Cardiac muscle cell (in vitro differentiated cells and primary cell): ENCODE measurements at places on chromosomes 2 and 18. TPM values are rescaled to one million over a fixed set of nuclear protein-coding genes. Genes with fewer than 3 reads are reported as not detected.
A peak's percentile ranks its signal among the peaks of the same experiment; 100 is the strongest.

DNA sequence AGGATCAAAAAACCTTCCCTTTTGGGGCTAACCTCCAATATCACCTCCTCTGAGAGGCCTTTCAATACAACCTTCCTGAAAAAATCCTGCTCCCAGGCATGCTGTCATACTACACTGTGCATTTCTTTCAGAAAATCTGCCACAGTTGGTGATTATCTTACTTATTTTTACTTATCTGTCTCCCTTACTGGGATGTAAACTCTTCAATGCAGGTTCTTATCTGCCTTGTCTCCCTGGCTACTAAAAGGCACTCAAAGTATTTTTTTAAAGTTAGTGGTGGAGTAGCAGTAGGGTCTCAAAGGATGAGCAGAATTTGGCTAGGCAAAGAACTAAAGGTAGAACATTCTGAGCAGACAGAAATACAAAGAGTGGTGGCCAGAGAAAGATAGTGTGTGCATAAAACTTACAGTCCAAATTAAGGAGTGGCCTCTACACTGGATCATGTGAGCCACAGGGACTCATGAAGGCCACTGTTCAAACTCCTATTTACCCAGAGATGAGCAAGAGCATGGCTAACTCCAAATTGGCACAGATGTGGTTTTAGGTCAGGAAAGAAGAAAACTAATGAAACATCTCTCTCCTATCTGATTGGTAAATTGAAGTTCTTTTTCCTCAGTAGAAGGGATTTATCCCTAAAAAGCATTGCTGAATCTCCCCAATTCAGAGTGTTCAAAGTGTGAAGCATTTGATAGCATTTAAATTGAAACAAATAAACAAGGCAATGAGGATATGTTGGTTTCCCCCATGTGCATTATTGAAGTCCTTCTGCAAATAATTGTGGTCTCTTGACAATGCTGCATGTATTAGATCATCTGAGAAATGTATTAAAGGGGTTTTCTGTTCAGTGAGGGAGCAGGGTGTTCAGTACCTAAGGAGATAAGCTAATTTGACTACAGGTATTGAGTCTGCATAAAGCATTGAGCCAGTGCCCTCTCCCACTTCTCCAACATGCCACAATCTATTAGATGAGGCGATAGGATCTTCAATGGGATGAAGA, 285.5 kb downstream of the MREG start:
- peaks cover 5% of the 10 kb centered on the region for H3K4me1 ChIP-seq
- no peaks in the 10 kb centered on the region for H3K27me3 ChIP-seq
- DNase-seq, result peak; percentile 65
- peak overlapping the region; percentile 5 for H3K27ac ChIP-seq

DNA sequence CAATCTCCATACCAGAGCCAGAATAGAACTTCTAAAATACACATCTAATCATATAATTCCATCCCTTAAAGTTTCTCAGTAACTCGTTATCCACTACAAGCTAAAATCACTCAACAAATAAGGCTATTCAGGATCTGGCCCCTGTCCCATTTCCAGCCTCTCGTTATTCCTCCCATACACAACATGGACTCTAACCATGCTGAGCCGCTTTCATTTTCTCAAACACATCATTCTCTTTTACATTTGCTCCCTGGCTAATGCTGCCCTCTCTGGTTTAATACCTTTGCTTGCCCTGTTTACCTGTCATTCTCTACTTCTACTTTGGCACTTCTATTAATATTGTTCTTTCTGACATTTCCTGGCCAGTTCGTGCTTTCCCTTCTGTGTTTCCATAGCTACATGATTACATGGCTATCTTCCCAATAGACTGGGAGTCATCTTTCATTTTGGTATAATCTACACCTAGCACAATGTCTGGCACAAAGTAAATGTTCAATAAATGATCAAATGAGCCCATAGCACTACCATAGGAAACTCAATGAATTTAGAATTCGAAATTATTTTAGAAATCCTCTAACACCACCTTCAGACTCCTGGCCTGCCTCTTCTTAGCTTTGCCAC, 163.6 kb upstream of the VRK2 start:
- DNase-seq, result no peak
- no peak overlapping the region for H3K27ac ChIP-seq
- no peaks in the 10 kb centered on the region for H3K4me1 ChIP-seq
- H3K27me3 ChIP-seq, result no peaks in the 10 kb centered on the region
- no peak overlapping the region for H3K4me3 ChIP-seq

Gene CHRNG
- total RNA-seq, result 0.04 TPM in 1 of 2 replicates, not detected in the other

DNA sequence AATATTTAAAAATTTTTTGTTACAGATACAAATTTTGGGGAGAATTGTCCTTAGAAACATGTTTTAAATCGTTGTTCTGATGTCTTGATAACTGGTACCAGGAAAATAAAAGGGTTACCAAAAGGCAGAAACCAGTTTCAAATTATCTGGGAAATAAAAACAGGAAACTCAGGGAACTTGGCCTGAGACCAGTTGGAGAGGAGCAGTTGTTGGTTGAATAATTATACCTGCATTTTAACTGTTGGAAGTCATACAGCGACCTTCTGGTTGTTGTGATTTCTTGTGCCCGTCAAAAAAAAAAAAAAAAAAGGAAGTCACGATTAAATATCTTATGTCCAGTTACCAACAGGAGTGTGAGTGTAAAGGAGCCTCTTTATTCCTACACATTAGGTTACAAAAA, 51.8 kb downstream of the CRIM1 start:
- H3K27ac ChIP-seq, result no peak overlapping the region
- no peak for DNase-seq
- no peaks in the 10 kb centered on the region for H3K36me3 ChIP-seq
- H3K4me3 ChIP-seq, result no peak overlapping the region
- peaks cover 3% of the 10 kb centered on the region for H3K27me3 ChIP-seq
- no peaks in the 10 kb centered on the region for H3K4me1 ChIP-seq

Gene CCDC150
- 2.6 and 8.0 TPM in 2 replicates for total RNA-seq

Gene TMEM198
- total RNA-seq, result 6.7 and 7.4 TPM in 2 replicates

DNA sequence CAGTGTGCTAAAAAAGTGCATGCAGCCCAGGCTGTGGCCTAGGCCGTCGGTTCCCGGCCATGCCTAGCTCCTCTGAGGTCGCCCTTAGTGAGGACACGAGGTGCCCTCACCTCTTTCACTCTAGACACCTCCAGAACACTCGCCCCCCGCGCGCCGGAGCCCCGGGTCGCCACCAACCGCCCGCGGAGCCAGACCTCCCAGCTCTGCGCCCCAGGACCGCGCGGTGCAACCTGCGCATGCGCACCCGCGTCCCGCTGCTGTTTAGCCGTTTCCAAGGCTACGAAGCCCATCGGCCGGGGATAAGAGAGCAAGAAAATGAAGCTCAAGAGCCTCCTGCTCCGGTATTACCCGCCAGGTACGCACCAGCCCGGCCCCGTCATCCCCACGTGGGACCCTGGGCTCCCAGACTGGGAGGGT, at the start of gene DAW1:
Gene DAW1, plus strand, starts transcription at position 257 of the 417 bp plus-strand sequence. Its CDS starts 59 bp downstream, at position 316.
- peaks cover 11% of the 10 kb centered on the region for H3K27me3 ChIP-seq
- H3K27ac ChIP-seq, result no peak within 1 kb of the TSS
- H3K4me1 ChIP-seq, result no peaks in the 10 kb centered on the region
